NCI-H2171 treated with DMSO at 0.1 percent for 48 hours (cell line): ENCODE measurements at places on chromosomes 3 and 15.

GRCh38 chr15:63013052-63013808, 29.3 kb upstream of the TPM1 start:
- no peak for DNase-seq

- no peak for DNase-seq
Observed at GRCh38 chr3:165805946-165806561, 31.2 kb downstream of the BCHE start.

DNA sequence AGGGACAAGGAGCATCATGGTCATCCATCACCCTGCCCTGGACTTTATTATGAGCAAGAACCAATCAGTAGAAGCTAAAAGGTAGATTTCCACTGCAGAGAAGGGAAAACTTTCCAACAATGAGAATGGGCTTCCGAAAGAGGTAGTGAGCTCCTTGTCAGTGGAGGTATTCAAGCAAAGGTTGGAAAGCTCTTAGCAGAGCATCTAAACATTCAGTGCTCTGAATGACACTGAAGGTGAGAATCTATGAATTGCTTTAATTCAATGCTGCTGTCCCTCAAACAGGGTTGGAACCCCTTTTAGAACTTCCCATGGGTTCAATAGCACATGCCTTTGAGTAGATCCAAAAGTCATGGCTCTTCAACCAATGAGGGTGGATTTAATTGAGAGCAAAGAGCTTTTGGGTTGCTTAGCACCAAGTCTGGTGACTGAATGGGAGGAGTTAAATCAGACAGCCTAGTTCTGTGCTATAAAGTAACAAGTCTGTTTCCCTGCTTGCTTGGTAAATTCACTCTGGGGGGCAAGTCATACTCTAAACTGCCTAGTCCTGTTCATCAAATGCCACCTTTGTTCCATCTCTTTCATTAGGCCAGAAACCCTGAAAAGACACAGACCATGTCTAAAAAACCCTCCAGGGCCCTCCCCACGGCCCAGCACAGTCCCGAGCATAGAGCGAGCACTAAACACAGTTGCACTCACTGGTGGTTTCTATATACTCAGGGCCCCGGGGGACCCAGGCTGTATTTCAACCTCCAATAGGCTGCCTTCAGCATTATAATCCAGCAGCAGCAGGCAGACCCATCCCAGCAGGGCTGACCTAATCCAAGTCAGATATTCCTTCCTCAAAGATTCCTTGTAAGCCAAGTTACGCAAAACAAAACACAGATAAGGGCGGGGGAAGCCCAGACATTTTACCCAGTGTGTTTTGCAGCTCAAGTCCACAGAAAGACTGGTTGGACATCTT, 161.2 kb downstream of the MEGF11 start:
- DNase-seq: peak; percentile 16

- no peak for DNase-seq
Observed at GRCh38 chr3:65126527-65127410, 439.0 kb upstream of the ADAMTS9 start.

GRCh38 chr15:99568625-99569352, 3.0 kb downstream of the MEF2A start:
- no peak for DNase-seq

- no peak for DNase-seq
Observed at GRCh38 chr3:133915685-133916658, 20.3 kb upstream of the RAB6B start.

GRCh38 chr15:90419206-90419605, 31.2 kb downstream of the IQGAP1 start:
- no peak for DNase-seq

- DNase-seq: no peak
Observed at GRCh38 chr3:157585386-157585785, 82.2 kb upstream of the VEPH1 start.

DNA sequence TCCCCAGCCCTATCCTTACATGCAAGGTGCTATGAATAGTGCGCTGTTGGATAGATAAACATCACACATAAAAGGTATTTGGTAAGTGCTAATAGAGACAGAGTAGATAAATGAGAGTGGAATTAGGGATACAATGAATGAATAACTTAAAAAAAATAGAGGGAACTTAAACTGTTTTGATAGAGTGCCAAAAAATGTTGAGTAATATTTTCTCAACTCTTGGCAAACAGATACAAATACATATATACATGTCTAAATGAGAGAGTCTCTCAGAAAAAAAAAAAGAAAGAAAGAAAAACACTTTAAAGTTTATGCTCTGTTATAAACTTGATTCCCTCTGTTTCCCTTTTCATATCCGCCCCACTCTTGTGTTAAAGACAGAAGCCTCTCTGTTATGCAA, 667.4 kb downstream of the ROBO2 start:
- no peak for DNase-seq

DNA sequence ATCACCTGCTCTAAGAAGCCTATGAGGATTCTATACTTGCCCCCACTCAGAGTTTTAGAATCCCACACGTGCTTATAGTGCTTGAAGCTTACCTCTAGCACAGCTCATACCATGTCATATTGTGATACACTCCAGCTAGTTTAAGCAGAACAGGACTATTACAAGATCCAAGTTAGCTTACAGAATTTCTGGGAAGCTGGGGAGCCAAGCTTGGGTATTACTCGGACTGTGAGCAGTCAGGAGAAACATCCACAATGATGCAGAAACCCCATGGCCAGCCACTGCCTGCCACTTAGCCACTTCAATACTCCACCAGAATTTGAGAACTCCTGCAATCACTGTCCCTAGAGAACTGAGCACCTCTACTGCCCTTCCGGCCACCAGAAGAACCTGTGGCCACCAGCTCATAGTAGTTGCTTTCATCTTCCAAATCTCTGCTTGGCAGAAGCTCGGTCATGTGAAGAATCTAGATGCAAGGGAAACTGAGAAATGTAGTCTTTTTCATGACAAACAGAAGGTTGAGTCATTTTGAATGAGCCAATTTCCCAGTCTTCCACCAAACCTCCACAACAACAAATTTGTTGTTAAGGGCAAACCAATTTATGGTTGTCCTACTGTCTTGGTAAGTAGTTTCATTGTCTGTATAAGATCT, 27.7 kb upstream of the SSR3 start:
- DNase-seq: no peak

- DNase-seq: no peak
Observed at GRCh38 chr3:27978440-27978839, 256.3 kb upstream of the EOMES start.

- peak; percentile 45 for DNase-seq
Observed at GRCh38 chr15:60350108-60350507, 47.7 kb downstream of the ANXA2 start.

DNA sequence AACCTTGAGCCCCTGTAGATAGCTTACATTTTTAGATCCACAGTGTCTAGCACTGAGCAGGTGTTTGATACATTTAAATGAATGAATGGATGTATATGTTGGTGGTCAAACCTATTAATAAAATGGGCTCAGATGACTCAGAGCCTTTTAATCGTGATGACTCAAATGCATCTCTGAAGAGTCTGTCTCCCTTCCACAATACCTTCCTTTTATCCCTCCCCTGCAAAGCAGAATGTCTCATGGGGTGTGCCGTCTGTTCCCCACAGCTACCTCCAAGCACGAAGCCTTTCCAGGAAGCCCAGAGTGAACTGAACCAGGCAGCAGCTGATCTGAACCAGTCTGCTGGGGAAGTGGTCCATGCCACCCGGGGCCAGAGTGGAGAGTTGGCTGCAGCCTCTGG, 303.5 kb upstream of the TPM1 start:
- no peak for DNase-seq

GRCh38 chr15:66673410-66674322, 28.4 kb upstream of the SMAD6 start:
- DNase-seq: no peak

DNA sequence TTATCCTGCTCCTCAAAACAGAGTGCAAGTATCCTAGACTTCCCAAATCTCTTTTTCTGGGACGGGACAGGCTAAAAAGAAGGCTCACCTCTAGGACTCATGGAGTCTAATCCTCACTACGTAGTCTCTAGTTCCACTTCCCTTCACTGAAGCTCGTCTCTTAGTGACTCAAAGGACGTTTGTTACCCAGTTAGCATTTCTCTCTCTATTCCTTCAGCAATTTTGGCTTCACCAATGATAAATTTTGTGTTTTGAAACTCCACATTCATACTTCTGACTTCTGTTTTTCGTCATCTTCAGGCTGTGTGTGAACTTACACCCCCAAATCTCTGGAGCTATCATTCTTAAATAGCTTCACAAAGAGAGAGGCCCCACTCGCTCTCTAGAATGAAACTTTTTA, 627.1 kb downstream of the NAALADL2 start:
- DNase-seq: no peak

GRCh38 chr3:124805671-124806070, 75.4 kb downstream of the UMPS start:
- no peak for DNase-seq

DNA sequence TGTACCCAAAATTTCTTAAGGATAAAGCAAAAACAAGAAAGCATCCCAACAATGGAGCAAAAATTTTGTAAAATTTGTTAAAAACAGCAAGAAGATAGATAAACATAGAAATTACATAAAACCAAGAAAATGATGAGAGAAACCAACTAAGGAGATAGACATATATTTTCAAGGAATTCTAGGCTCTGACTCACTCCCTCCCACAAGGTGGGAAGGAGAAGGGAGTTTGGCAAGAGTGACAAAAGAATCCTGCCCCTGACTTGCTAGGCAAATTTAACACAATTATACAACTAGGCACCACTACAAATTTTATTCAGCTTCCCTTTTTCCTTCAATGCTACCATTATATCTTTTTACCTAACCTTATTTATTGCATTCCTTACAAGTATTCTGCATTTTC, 70.9 kb downstream of the MYO9A start:
- DNase-seq: no peak

GRCh38 chr15:79858469-79858868, 38.3 kb downstream of the MTHFS start:
- peak; percentile 49 for DNase-seq

GRCh38 chr15:52745326-52746161, 44.6 kb downstream of the ONECUT1 start:
- peak; percentile 61 for DNase-seq

DNA sequence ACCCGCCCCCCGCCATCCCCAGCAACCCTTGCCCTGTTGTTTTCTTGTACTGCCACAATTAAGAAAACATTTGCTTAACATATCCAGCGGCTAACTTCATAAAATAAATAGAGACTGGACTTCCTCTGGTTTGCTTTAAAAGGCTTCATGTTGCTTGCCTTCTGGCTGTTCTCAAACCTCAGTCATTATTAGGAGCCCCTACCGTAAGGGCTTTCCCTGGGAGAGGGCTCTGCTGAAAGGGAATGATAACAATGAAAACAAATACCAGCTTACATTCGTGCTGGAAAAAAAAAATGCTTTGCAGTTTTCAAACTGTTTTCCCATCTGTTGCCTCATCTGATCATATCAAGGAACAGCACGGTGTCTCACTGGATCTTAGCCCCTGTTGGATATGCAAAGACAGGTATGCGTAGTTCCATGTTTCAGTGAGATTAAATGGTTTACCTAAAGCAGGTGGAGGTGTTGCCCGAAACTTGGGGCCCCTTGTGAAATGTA, 77.2 kb upstream of the VGLL4 start:
- DNase-seq: peak; percentile 84

DNA sequence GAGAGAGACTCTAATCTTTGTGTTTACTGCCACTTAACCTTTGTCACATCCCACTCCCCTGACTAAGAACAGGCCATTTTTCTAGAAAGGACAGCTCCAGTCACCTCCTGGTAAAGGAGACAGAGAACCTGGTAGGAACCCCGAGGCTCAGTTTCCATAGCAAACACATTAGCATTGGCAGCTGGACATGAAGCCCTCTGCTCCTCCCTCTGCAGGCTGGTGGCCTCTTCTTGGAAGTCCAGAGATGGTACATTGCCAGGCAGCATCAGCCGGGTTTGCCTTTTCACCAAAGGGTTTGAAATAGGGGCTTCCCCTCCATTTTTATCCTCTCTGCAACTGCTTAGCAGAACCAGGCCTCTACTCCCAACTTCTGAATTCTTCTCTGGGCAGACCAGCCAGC, 213.4 kb upstream of the SEMA6D start:
- DNase-seq: no peak

DNA sequence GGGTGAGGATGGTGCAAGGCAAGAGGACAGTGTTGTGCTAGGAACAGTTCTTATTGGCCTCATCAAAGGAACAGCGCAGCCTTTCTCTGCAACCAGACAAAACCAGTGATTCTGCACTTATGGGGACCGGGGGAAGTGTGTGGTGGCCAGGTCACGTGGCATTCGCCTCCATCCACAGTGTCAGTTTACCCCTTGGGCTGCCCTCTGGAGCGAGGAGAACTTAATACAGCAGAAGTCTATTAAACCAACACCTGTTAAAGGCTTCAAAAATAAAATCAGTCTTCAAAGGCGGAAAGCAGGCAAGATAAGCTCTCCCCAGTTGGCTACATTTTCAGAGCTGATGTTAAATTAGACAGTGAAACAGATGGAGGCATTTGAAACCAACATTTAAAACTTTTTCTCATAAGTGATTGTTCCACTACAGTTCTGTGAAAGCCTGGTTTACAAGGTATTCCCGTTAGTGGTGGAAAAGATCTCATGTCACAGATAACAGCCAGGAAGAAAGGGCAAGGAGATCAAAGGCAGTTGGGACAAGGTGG, 75.2 kb downstream of the LRIG1 start:
- peak; percentile 41 for DNase-seq
